Suprapubic skin (tissue), 4 donors: ENCODE measurements at places on chromosomes 1 and 21. TPM values are rescaled to one million over a fixed set of nuclear protein-coding genes. Genes with fewer than 3 reads are reported as not detected.

The DEPDC1 gene
- 1.5 TPM for total RNA-seq

The PGLYRP3 gene
- total RNA-seq: 72.1 TPM

The RIMKLA gene
- total RNA-seq: 0.11 TPM

DNA sequence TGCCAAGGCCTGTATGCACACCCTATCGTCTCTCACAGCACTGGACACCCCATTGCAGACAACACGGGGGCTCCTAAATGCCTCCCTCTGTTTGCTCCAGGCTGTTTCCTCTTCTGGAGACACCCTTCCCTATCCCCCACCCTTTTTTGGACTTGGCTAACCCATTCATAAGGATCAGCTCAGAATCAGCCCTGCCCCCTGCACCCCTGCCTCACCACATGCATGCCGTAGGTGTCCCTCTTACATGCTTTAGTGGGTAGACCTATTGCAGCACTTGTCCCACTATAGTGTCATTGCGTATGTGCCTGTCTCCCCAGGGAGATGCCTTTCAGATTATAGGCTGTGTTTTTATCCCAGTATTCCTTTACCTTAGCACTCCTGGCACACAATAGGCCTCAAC is 30.9 kb downstream of the OPTC start:
- no peak for DNase-seq

DNA sequence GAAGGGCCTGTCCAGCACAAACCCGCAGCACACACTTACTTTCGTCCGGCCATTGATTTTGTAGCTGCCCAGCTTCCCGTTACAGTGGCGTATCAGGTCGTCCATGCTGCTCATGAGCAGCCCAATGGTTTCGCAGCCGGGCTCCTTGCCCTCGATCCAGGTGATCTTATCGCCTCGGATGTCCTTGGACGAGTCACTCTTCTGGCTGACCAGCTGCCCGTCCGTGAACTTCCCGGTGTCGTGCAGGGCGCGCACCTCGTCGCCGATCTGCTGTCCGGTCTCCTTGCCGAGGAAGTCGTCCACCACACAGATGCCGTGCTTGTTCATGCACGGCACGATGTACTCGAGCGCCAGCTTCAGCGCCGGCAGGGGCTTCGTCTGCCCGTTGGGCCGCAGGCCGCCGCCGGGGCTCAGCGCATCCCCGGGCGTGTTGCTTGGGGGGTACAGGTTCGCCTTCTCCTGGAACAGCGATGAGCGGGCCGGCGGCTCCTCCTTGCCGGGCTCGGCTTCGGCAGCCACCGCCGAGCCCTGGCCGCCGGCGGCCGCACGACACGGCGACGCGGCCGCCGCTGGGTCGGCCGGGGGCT is 1.0 kb downstream of the EGLN1 start:
- DNase-seq: peak; percentile 81

- DNase-seq: no peak
Measured at GRCh38 chr1:232974971-232975370, 24.6 kb downstream of the NTPCR start.

DNA sequence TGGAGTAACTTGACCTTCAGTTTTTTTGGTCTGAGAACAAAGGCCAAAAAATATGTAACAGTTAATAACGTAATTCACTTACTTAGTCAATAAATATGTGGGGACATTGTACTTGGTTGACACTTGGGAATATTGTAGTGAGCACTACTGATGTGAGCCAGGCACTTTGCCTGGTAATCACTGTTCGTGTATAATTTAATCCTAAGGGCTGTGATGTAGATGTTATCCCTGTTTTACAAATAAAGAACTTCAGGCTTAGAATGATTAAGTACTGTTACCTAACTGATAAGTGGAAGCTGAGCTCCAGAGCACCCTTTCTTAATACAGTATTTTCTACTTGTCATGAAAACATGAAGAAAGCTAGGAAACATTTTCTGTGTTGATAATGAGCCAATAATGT is 28.0 kb downstream of the PTBP2 start:
- no peak for DNase-seq

- no peak for DNase-seq
Measured at GRCh38 chr1:44519035-44519676, 114.1 kb downstream of the RNF220 start.

DNA sequence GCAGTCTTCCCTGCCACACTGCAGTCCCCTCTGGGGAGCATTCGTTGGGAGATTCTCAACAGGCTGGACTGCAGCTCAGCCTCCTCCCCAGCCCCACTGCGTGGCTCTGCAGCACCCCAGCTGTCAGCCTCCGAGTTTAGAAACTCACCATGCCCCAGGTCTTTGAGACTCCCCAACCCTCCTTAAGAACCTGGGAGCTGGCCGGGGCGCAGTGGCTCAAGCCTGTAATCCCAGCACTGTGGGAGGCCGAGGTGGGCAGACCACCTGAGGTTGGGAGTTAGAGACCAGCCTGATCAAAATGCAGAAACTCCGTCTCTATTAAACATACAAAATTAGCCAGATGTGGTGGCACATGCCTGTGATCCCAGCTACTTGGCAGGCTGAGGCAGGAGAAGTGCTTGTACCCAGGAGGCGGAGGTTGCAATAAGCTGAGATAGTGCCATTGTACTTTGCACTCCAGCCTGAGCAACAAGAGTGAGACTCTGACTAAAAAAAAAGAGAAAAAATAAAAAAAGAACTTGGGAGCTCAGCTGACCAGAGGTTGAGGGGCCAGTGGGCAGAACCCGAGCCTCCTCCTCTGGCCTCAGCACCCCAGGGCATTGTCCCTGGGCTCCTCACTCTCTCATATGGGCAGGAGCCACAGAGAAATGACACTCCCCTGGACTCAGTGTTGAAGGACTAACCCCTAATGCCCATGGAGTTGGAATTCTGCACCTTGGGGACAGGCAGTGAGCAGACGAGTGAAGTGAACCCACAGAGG is 5.6 kb downstream of the OLIG2 start:
- DNase-seq: no peak

- DNase-seq: no peak
Measured at GRCh38 chr1:170318141-170318540, 172.4 kb downstream of the NTMT2 start.

GRCh38 chr1:151574575-151575529 is 34.7 kb downstream of the TUFT1 start:
- no peak for DNase-seq
